NCI-H446 treated with DMSO at 0.1 percent for 48 hours (cell line): ENCODE measurements at places on chromosomes 13 and 19.

DNA sequence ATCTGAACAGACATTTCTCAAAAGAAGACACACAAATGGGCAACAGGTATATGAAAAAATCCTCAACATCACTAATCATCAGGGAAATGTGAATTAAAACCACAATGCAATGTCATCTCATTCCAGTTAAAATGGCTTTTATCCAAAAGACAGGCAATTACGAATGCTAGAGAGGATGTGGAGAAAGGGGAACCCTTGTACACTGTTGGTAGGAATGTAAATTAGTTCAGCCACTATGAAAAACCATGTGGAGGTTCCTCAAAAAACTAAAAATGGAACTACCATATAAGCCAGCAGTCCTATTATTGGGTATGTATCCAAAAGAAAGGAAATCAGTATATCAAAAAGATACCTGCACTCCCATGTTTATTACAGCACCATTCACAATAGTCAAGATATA, 24.7 kb upstream of the ZC3H13 start:
- DNase-seq, result no peak

- peak; percentile 79 for DNase-seq
These were observed 1.5 kb upstream of the SLC17A7 start for GRCh38 chr19:49442771-49443365.

DNA sequence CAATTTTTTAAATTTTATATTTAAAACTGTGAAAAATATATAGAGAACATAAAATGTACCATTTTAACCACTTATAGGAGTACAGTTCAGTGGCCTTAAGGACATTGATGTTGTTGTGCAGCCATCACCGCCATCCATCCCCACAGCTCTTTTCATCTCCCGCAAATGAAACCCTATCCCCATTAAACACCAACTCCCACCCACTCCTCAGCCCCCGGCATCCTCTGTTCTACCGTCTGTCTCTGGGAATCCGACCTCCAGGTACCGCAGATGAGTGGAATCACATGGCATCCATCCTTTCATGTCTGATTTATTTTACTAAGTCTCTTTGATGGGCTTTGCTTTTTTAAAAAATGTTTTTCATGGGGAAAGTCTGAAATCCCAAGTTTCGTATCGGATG, 23.8 kb upstream of the SMIM17 start:
- no peak for DNase-seq

GRCh38 chr19:58355908-58356765, 2.8 kb upstream of the A1BG start:
- DNase-seq, result no peak
